ENCODE measurements at places on chromosomes 4 and X.

DNA sequence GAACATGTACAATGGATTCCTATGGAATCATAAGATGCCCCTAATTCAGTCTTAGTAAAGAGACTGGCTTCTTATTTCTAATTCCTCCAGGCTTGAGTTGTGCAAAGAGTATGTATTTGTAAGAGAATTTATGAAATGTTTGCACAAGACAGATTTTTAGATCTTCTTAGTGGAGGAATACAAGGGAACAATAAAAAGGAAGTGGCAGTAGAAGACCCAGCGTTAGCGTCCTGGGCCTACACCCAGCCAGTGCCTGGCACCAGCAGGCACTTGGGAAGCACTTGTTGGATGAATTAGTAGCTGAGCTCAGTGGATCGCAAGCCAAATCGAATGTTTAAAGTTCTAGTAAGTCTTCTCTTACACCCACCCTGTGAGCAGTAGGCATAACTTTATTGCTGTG lies 157.4 kb downstream of the PTTG2 start:
- DNase-seq = no peak

- DNase-seq = no peak
Observed at GRCh38 chr4:92551616-92552015, 247.8 kb downstream of the GRID2 start.

DNA sequence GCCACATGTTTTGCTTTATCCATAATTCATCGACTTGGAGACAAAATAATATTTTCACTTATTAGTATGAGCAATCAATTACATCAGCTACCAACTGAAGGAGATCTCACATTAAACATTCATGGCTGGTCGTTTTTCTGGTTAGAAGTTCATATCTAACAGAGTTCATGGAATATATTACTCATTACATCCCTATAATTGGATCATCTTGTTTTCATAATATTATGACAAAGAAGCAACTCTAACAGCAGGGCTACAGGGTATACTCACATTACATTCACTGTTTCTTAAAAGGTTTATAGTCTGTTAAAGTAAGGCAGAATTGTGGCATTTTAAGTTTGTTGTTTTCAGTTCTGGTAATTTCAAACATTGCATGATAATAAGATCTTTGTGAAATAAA lies 33.0 kb downstream of the GSTCD start:
- no peak for DNase-seq

DNA sequence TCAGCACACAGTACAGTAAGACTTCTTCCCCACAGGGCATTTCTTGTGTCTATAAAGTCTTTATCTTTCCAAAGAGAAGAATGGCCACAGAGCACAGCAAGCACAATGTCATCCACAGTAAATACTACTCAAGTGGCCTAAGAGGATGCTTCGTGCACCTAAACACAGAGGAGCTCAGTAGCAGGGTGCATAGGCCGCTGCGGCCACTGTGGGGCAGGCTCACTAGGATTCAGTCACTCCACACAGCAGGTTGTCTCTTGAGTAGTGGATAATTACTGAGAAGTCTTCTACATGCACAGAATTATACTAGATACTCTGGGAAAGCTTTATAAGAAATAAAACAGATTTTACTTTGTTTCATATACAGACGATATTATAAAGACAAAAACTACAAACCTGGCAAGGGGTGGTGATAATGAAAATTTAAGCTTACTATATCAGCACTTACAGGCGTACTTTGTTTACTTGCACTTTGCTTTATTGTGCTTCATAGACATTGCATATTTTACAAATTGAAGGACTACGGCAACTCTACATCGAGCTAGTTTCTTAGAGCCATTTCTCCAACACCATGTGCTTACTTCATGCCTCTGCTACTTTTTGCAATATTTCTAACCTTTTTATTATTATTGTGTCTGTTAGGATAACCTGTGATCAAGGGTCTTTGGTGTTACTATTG lies 78.5 kb downstream of the PRDM5 start:
- no peak for DNase-seq

DNA sequence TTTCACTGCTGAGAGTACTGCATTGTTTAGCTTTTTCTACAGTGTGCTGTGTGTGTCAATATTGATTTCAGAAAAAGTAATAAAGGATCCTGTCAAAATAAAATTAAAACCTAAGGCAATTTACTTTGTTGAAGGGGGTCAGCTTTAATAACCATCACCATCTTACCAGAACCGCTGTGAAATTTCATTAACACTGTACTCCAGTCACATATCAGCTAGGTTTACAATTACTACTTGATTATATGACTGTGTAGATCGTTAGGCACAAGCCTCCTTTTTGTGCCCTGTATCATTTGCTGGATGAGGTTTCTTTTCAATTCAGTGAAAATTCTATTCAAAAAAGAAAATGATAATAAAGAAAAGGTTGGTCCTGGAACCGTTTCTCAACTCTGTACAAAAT lies 917.2 kb downstream of the CENPC start:
- DNase-seq = no peak

GRCh38 chrX:51893931-51894696 lies 691 bp downstream of the MAGED1 start:
- DNase-seq = no peak

GRCh38 chr4:37225778-37226177 lies 18.8 kb upstream of the NWD2 start:
- DNase-seq = no peak

DNA sequence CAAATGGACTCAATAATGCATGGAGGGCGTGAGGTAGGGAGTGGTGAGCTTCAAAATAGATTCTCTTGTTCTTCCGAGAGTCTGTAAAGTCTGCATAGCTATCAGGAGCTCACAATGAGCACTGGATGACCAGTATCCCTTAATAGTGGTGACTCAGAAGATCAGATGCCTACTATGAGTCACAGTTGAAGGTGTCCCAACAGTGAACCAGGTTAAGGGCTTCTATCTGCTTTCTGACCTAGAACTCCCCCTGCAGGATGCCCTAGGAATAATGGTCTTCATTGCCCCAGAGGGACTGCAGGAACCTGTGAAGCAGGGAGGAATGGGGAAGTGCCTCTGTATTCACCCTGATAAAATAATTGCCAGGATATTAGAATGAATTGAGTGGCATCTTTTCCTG lies 22.1 kb downstream of the DGKK start:
- no peak for DNase-seq

- no peak for DNase-seq
Observed at GRCh38 chr4:149534779-149535178, 280.9 kb downstream of the IQCM start.

DNA sequence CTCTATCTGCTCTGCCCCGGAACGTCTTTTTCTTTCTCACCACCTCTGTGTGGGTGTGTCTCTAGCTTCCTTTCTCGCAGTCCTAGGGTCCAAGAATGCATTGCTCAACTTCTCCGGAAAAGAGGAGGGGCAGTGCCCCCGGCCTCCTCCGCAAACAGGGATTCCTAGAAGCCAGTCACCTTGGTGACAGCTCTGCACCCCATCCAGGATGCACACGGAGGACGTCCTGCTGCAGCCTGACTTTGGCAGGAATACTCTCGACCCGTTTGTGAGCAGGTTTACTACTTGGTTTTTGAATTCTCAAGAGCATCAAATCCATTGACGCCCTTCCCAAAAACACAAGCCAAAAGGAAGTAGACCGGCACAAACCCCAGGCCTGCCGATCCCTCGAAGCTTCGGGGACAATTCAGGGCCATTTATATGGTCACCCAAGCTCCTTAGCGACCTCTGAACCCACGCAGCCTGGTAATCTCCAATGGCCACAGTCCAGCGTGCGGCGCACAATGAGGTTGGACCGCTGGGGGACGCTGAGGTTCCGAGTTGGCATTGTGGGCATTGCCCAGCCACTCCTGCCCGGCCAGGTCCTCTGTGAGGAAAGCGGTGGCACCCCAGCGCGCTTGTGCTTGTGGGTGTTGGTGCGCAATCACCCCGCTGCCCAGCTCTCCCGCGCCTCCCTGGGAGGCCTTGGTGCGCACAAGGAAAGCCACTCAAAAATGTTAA lies 9.8 kb downstream of the NKX3-2 start:
- DNase-seq = no peak

DNA sequence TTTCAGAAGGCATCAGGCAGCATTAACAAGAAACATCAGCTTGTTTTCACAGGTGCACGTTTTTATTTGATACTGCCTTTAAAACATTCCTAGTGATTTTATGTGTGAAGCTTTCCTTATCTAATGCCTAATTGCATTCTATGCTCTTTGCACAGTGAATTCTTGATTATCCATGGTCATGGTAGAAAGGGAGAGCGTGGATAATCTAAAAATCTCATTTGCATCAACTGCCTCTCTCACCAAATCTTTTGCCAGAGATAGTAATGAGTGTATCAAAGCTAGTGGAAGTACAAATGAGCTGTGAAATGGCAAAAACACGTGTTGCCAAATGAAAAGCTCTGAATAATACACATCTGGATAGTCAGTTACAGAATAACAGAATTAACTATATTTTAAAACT lies 170.5 kb downstream of the NAA11 start:
- DNase-seq = no peak

DNA sequence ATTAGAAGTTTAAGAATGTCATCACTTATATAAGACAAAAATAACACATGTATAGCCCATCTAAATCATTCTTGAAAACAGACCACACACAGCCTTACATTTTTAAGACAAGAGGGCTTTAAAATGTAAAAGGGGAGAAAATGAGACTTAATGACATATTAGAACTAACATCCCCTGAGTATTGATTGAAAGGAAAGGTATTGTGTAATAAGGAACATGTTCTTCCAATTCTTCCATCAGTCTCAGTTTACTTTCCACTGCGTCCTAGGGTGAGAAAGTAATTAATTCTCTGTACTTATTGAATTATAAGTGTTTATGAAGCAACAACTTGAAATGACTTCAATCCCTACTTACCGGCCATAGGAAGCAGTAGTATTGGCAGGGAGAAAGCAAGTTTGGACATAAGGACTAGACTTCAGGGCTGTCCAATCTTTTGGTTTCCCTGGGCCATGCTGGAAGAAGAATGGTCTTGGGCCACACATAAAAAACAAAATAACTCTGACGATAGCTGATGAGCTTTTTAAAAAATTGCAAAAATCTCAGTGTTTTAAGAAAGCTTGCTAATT lies 202.7 kb upstream of the SPRY1 start:
- no peak for DNase-seq

GRCh38 chr4:148055844-148056243 lies 324.0 kb downstream of the ARHGAP10 start:
- DNase-seq = no peak

- no peak for DNase-seq
Observed at GRCh38 chr4:112931001-112931400, 118.5 kb upstream of the ANK2 start.

DNA sequence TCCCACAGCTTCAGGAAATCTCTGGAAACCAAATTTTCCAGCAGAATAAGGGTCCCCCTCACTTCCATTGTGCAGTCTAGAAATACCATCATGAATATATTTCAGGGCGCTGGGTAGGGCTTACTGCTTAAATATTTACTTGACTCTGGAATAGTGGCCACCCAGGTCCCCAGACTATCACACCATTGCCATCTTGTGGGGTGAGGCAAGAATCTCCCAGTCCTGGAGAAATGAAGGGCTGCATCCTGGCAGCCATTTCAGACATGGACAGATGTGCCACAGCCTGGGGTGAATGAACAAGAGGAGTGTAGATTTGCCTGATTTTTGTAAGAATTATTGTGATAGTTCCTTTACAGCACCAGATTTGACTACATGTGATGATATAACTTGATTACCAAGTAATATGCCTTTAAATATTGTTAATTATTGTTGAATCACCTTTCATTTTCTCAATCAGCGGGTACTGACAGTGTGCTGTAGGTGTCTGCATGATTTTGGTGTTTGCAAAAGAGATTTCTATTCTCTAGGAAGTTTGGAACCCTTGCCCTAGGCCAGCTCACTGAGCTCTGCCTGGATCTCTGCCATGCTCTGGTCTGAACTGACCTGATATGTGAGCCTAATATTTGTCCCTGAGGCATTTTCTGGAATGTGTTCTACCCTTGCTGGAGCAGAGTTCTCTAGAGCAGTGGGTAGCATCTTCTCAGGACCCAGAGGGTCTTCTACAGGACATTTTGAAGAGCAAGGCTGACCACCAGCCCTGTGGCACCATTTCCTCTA lies 183.4 kb downstream of the KIT start:
- DNase-seq = no peak

- DNase-seq = no peak
Observed at GRCh38 chrX:20313899-20314298, 47.2 kb upstream of the RPS6KA3 start.

- DNase-seq = no peak
Observed at GRCh38 chr4:6502747-6503465, 30.5 kb upstream of the PPP2R2C start.

GRCh38 chr4:91058345-91058744 lies 931.2 kb downstream of the CCSER1 start:
- no peak for DNase-seq

DNA sequence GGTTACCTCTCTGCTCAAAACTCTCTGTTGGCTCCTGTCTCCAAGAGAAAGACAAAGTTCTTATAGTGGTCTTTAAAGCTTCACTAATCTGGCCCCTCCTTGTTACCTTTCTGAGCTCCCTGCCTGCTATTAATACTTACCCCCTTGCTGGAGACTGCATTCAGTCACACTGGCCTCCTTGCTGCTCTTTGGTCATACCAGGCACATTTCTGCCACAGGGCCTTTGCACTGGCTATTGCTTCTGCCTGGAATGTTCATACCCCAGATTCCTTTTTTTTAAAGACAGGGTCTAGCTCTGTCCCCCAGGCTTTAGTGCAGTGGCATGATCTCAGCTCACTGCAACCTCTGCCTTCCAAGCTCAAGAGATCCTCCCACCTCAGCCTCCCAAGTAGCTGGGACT lies 15.9 kb upstream of the RAB9A start:
- DNase-seq = no peak

DNA sequence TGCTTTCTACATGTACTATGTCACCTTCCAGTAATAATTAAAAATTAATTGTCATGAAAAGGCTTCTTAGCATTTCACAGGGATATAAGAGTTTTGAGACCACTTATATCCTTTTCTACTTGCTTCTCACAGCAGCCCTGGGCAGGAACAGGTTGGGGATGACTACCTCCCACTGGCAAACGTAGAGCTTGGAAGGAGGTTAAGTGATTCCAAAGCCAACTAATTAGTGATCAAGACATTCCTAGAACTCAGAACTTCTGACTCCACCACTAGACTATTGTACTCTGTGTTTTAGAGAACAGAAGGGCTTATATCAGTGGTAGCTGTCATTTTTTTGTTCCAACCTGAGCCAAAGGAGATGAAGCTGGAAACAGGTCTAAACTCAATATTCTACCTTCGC lies 364.5 kb upstream of the BOD1L1 start:
- no peak for DNase-seq

Data from activated T-helper 1 cell treated with Interleukin-2 at 50 U/mL for 16 hours (primary cell).